ENCODE measurements at places on chromosomes 1 and 21.

GRCh38 chr1:37038227-37039093 lies 4.1 kb upstream of the GRIK3 start:
- no peak for DNase-seq

DNA sequence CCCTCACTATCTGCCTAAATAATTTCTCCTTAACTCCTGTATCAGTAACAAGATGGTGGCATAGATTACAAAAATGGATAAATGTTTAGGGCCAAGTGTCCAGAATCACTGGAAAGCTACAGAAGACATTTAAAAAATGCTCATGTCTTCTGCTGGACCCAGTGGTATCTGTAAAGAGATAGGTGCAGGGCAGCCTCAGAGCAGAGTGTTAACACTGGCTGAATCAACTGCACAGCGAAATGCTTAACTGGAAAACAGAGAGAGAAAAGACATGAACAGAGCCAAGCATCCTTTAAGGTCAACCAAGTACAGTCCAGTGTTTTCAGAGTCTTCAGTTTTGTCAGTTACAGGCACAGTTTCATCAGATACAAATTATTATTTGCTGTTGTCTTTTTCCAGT lies 419.3 kb downstream of the ZP4 start:
- no peak for DNase-seq

DNA sequence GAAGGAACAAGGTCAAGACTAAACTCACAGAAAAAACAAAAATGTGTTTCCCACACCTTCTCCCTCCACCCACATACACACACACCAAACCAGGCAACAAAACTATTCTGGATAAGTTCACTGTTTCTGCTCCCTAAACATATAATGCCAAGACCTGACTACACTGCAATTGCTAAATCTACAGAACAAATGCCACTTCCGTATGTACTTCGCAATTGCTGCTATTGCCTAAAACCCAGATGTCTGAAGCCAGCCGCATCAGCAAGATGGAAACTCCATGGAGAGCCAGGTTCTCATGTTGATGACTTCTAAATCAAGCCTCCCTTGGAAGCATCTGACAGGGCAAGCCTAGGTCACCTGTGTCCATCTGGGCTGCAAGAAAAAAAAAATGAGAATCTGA lies 8.3 kb upstream of the AIM2 start:
- DNase-seq = no peak

DNA sequence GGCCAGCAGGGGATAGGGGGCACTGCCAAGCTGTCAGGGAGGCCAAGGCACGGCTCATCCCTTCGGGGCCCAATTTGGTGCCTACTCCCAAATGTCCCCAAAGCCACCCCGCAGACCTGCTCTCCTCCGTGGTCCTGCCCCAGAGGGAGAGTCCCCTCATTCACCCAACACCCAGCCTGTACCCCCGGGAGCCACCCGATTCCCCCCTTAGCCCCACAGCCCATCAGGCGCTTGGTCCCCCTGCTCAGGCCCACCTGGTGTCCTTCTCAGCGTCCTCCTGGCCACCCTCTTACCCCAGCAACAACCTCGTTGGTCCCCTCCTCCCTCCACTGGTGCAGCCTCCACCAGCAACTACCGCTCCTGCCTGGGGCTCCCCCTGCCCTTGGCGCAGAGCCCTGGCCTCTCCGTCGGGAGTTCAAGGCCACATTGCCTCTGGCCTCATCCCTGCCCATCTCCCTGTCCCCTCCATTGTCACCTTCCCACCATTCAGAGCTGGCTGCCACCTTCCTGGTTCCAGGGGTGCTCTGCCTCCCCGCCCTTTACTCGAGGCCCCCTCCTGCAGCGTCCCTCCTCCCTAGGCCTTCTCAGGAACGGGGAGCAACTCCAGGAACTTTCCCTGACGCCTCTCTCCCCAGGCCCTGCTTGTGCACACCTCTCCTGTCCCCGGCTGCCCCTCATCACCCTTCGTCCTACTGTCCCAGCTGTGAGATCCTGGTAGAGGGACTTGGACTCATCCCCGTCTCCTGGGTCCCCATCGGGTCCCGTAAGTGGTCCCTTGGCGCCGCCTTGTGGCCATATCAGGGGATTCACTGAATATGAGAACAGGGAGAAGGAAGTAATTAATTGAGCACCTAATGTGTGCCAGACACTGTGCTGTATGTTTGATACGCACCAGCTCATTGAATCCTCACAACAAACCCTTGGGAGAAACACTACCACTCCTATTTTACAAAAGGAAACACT lies 73.9 kb downstream of the RAP1GAP start:
- DNase-seq = no peak

- DNase-seq = no peak
Measured at GRCh38 chr21:42219606-42220137, 732 bp downstream of the ABCG1 start.

- no peak for DNase-seq
Measured at GRCh38 chr1:153343040-153343681, 5.5 kb downstream of the PGLYRP4 start.

DNA sequence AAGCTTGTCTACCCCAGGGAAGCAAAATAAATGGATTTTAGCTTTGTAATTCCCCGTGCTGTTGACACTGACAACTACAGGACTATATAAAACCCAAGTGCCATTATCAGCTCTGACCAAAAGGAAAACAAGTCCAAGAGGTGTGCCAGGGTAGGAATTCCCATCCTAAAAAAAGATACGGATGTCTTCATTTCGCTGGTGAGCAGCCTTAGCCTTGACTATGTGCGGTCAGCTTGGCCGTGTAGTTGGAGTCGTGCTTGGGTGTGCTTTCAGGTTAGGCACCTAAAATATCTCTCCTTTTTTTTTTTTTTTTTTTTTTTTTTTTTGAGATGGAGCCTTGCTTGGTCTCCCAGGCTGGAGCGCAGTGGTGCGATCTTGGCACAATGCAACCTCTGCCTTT lies 28.9 kb upstream of the ACTN2 start:
- no peak for DNase-seq

GRCh38 chr1:214026985-214027384 lies 39.2 kb downstream of the PROX1 start:
- DNase-seq = no peak

GRCh38 chr1:19651141-19651737 lies 7.1 kb downstream of the NBL1 start:
- no peak for DNase-seq

GRCh38 chr1:119868176-119868575 lies 28.1 kb downstream of the ADAM30 start:
- no peak for DNase-seq

Measured in cerebellar nuclear complex (tissue), 1 donor.